Stimulated activated CD4-positive, alpha-beta T cell treated with anti-CD3 and anti-CD28 coated beads, Interleukin-4, amount 100 ng/mL, for 1 hour (primary cell): ENCODE measurements at places on chromosomes 12 and 14.
A peak's percentile ranks its signal among the peaks of the same experiment; 100 is the strongest.

DNA sequence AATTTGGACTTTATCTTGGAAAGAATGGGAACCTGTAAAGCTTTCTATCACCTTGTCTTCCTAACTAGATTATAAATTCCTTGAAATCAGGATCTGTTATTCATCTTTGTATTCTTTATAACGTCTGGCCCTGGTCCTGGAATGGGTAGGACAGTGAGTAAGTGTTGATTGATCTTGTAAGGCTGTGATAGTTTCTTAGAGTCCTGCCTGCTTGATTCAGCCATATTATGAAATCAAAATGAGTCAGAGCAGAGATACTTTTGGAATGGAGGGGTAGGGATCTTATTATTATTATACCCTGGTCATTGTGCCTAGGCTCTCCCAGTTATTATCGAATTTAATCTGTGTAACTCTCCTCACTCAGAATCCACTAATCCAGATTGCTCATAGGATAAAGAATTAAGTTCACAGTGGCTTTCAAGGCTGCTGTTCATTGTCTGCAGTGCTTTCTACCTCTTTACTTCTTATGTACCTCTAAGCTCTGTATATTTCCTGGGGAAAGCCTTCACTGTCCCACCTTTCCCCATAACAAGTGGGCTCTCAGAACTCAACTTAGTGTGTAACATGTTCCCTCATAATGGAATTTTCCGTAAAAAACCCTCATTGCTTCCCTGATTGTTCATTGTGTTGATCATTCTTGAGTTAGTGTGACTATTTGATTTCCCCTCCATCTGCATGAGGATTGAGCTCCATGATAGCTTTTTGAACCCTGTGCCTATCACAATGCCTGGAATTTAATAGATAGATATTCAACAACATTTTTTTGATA is 93.3 kb downstream of the DAAM1 start:
- no peak for DNase-seq

DNA sequence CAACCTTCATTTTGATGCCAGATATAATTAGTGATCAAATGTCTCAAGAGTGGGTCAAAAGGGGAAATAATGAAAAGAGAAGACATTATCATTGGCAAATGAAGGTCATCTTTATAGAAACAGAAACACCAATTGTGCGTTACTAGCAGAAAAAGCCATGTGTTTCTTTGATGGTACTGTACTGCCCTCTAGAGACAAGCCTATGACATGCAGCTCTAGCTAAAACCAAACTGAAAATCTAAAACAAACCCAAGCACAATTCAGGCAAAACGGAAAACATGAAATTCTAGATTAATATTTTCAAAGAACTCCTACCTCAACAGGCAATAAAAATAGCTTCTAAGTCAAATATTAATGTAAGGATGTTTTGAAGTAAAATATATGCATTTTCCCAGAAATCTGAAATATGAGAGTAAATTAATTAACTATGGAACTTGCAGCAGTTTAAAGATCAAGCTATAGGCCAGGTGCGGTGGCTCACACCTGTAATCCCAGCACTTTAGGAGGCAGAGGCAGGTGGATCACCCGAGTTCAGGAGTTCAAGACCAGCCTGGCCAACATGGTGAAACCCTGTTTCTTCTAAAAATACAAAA is 115.4 kb downstream of the KLHL28 start:
- DNase-seq = no peak

- peak; percentile 22 for DNase-seq
Measured at GRCh38 chr12:57766464-57767304, at the start of gene CYP27B1. CYP27B1 (minus strand) TSS chr12:57767078; CDS start chr12:57767041, 37 bp downstream.

GRCh38 chr14:102746634-102747438 is 30.4 kb upstream of the TRAF3 start:
- no peak for DNase-seq

DNA sequence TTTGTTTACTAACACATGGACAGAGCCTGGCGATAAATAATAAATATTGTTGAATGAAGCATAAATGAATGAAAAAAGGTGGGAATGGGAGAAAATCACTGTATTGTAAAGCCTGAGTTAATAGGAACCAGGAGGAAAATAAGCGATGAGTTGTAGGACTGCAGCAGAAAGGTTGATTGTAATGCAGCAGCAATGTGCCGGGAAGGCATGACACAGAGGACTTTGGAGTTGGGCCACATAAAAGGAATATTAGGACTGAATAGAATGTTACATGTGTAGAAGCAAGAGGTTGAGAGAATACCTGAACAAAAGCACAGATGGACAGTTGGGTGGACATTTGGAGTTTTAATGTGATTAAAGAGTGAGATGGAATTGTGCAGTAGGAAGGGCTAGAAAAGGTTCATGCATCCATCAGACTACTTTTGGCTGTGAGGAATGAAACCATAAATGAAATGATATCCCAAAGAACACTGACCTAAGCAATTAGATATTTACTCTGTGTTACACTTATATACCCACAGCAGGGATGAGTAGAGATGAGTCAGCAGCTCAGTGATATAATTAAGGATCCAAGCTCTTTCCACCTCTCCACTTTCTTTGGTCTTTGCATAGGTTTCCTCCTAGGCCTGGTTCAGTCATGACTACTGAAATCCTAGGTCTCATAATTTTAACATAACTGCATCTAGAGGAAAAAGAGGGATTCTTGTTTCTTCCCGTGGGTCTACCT is 55.4 kb downstream of the CCER1 start:
- no peak for DNase-seq

DNA sequence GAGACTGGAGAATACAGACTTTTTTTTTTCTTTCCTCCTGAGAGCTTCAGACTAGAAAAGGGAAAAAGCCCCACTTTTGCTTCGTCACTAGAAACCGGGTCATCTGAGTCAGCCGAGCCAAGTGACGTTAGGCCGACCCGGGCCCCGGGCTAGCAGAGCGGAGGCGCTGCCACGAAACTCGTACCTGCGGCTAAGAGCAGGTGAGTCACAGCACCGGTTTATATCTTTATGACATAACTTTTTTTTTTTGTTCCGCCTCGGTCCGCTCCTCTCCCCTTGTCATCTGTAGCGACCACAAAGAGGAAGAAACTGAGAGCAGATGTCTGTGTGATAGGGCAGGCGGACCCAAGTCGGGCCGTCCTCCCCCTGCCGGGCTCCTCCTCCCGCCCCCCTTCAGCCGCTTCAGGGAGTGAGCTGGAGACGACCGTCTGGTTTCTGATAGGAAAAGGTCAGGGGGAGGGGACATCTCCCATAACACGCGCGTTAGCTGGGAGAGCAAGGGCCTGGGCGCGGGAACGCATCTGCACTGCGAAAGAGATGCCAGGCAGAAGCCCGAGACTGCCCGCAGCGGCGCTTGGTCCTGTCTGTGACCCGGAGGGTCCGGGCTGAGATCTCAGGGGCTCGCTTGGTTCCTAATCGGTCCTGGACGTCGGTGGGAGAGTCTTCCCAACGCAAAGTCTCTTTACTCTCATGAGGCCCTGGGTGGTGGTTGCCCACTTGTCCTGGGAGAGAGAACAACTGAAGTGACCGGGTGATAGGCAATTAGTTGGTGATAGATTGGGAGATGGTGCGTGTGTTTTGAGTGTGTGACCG is 586 bp downstream of the TTC6 start:
- peak; percentile 73 for DNase-seq

DNA sequence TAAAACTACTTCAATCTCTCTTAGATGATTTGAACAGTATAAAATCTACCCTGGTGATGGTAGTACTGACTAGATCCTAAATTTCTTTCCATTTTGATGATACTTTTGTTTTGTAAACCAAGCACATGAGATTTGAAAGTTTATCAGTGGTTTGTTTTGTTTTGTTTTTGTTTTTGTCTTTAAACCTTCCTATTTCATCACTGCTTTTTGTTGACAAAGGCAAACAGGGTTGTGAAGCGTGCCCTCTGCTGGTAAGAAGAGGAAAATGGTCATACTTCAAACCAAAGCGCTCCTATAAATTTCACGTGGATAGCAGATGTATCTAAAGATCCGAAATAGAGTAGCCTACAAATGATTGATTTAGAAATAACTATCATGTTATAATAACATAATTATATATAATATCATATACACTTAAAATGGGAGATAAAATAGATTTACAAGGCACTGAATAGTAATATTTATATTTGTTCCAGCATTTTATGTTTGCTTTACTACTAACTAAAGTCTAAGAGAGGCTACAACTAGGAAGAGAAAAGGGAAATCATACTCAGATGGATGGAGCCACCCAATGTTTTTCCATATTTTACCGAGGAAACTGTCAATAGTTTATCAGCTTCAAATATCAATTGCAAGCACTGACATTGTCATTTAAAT is 254.0 kb upstream of the USP15 start:
- DNase-seq = no peak

- DNase-seq = no peak
Measured at GRCh38 chr12:1369938-1370500, 224.4 kb downstream of the FBXL14 start.

DNA sequence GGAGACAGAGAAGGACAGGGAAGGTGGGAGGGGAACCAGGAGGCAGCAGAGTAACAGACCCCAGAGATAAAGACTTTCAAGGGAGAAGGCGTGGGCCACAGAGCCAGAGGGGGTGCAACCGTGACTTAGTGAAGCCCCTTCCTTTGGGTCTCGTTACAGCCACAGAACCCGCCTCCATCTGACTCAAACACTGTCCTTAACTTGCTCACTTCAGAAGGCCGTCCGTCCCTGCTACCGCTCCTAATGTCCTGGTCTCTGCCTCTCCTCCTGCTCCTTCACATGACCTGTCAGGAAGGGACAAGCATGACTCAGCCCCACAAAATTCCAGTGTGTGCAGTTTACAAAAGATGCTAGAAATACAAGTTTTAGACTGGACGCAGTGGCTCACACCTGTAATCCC is 18.0 kb downstream of the RIMBP2 start:
- no peak for DNase-seq

DNA sequence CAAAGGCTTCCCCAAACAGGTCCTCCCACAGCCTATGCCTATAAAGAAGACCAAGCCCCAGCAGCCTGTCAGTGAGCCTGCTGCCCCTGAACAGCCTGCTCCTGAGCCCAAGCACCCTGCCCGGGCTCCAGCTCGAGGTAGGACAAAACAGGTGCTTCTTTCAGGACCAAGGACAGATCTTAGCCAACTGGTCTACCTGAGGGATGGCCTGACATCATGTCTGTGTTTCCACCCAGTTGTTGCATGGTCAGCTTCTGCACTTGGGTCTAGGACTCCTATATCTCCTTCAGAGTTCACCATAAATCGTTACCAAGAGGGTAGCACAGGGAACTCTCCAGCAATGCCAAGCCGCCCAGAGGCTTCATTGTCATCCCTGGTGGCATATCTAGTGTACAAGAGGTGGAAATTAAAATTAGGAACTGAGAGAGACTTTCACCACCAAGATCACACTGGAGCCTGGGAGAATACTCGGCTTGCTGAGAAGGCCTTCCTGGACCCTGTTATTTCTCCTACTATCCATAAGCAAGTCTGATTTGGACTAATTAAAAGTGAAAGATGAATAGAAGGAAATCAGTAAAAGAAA is 38.2 kb upstream of the OAS1 start:
- no peak for DNase-seq

DNA sequence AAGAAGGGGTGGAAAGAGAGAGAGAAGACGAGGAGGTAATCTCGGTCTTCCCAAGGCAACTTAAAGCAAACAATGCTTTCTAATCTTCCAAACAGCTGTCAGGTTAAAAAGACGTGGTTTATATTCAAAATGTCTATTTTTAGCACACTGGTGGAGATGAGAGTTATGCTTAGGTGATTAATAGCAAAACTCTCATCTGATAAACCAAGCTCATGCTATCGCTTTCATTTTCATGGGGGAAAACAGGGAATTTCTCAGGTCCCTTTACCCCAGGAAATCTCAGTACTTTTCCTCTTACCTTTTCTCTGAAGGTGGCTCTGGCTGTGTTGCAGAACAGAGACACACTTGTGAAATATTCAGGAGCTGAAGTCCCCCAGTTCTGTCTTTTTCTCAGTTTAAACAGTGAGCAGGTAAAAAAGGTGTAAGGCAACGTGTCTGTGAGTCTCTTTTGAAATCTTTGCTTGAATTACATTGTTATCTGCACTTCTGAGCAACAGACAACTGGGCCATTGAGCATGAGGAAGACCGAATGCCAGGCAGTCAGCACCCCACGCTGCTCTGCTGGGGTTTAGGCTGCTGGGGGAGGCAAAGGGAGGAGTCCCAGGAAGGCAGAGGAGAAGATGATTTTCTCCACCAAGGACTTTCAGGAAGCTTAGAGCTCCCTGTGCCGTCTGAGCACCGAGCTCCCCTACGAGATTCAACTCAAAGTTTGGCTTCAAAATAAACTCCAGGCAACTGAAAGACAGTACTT is 759.3 kb downstream of the BCL11B start:
- no peak for DNase-seq

DNA sequence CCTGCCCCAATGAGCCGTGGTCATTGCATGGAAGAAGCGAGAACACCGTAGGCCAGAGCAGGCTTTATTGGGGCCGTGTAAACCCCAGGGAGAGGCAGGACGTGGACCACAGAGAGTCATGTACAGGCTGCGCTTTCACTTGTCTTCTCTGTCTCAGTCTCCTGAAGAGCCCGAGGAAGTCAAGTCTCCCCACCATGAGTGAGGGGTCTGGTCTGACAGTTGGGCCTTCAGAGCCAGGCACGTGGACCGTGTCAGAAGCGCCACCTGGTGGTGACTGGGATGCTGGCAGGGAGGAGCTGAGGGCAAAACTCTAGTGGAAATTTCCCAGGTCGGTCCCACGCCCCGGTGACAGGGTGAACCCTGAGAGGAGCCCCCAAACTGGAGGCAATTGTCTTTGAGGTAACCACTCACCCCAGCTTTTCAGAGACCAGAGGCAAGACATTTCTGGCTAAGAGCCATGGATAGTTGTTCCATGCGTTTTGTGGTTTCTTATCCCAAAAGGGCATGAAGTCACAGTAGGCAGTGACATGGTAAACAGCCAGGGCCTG is 17.4 kb downstream of the RPS6KL1 start:
- DNase-seq = peak; percentile 83

- no peak for DNase-seq
Measured at GRCh38 chr12:9235519-9235918, 27.3 kb upstream of the PZP start.

GRCh38 chr12:132169376-132169775 is 25.1 kb downstream of the NOC4L start:
- no peak for DNase-seq

GRCh38 chr14:65006261-65006721 is 19.6 kb downstream of the FNTB start:
- no peak for DNase-seq

DNA sequence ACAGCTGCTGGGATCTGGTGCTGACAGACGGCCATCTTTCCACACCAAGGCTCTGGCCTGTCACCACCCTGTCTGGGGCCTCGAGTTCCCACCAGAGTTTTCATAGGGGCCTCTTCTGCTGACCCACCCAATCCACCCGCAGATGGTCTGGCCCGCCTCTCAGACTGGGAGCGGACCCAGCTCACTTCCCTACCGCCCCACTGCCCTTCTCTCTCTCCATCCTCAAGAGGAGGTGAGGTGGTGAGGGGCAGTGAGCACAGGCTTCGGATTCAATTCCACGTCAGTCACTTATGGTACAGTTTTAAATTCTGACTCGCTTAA is 12.3 kb upstream of the RPS6KL1 start:
- no peak for DNase-seq

GRCh38 chr12:23857178-23857577 is 92.3 kb downstream of the SOX5 start:
- DNase-seq = no peak

- no peak for DNase-seq
Measured at GRCh38 chr14:69900603-69901002, 21.4 kb downstream of the SMOC1 start.
